Stimulated activated CD4-positive, alpha-beta T cell treated with anti-CD3 and anti-CD28 coated beads, Interleukin-1b, Interleukin-23, amount 100 ng/mL, for 1 hour (primary cell): ENCODE measurements at places on chromosomes 16 and 17.
A peak's percentile ranks its signal among the peaks of the same experiment; 100 is the strongest.

DNA sequence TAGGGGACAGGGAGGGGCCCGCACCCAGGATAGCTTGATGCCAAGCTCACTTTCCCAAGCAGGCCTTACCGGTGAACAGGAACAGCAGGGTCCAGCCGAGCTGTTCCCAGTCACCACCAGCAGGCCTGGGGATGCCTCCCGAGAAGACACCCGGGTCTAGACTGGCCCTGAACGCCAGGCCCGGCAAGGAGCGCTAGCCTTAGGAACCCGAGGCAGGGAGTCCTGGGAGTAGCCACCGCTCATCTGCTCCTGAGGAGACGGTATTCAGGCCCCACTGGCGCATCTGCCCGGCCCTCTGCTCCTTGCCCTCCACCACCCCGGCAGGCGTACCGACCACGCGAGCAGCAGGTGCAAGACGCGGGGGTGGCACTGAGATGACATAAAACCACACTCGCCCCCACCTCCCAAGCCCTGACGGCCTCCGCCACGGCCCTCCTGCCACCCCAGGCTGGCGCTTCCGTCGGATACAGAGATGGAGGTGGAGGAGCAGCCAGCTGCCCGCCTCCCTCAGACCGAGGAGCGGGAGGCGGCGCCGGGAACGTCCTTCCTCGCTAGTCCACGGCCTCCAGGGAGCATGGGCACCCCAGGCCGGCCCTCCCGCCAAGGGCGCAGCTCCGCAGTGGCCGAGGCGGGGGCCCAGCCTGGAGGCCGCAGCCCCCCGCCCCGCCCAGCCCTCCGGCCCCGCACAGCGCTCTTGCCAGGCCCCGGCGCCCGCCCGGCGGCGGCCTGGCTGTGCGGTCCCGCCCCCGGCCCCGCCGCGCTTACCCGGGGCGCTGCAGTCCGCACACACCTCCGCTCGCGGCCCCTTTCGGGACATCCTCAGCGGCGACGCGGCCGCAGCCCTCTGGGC lies 661 bp downstream of the GIT1 start:
- DNase-seq = no peak

DNA sequence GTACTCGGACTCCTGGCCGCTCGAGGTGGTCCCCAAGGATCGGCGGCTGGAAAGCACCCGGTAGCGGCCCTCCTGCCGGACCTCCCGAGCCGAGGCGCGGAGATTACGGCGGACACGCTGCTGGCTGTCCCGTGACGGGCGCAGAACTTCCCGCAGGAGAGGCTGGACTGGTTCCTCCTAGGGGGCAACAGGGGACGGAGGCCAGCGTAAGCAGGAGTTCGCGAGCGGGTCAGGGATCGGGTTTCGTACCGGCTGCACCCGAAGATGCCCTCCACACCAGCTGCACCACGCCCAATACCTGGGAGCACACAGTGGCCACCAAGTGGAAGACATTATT lies 341 bp downstream of the SLC7A6OS start:
- DNase-seq = no peak

- DNase-seq = no peak
These were observed 270.0 kb downstream of the SLC39A11 start for GRCh38 chr17:72822358-72823023.

GRCh38 chr16:4733211-4733742 lies 794 bp downstream of the ANKS3 start:
- no peak for DNase-seq

- no peak for DNase-seq
These were observed 22.3 kb downstream of the CAPNS2 start for GRCh38 chr16:55588799-55589198.

DNA sequence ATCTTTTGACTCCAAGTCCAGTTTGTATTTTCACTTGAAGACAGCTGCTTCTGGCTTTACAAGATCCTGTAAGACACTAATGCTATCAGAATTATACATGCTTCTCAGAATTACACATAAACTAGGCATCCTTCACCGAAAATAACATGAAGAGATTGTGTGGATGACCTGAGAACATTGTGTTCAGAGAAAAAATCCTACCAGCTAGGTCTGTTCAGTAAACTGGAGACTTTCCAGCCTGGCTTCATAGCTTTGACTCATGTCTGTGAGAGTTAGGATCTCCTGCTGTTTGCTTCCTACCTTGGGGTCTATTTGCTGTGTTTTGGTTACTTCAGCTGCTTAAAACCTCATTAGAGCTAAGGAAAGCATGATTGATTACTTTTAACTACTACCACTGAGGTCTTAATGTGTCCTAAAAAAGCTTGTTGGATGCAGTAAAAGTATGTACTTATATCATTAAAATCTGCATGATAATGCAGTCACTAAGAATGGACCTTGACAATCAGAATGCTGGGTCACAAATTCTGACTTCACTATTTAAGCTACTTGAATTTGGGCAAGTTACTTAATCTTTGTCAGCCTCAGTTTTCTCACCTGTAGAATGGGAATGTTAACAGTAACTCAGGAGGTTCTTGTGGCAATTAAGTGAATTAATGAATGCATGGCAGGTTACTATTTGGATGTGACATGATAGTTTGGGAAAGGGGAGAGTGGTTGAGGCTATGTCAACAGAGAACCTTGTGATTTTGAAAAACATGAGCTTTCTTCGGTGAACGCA lies 8.0 kb upstream of the MYH13 start:
- no peak for DNase-seq

DNA sequence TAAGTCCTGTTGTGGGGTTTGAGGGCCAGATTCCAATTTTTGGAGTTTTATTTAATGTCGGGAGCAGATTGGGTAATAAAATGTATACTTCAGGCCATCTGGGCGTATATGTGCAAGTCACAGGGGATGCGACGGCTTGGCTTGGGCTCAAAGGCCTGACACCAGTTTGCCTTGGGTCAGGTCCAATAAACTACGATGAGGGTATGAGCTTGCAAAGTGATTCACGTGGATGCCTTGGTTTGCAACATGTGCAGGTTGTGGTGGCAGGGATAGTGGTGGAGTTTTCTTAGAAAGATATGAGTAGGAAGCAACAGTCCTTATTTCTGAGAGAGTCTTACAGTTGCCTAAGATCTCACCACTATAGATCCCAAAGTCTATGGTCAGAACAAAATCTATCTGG lies 157.0 kb upstream of the CDH11 start:
- no peak for DNase-seq

DNA sequence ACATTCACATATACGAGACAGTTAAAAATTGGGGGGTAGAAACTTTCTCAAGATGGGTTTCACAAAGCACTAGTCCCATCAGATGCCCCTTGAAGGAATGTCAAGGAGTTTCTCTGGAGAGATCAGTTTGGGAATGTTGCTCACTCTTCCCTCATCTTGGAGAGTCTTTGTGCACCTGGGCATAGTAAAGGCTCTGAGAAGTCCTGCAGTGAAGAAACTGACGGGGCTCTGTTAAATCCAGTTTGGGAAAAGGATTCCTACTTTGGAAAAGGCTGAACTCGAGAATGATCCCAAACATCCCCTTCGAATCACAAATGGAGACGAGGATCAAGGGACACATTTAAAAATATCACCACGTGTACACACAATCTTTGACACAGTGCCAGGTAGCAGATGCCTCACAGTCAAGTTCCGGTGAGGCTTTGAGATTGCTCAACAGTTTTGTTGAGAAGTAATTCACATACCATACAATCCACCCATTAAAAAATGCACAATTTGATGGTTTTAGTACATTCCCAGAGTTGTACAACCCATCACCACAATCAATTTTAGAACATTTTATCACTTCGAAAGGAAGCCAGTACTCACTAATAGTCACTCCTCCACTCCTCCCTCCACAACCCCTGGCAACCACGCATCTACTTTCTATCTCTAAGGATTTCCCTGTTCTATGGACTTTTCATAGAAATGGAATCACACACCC lies 203.4 kb upstream of the FOXF1 start:
- no peak for DNase-seq

GRCh38 chr16:75074920-75075687 lies 41.5 kb downstream of the LDHD start:
- DNase-seq = peak; percentile 60

GRCh38 chr17:74863420-74864296 lies 4.0 kb upstream of the GRIN2C start:
- no peak for DNase-seq

- DNase-seq = no peak
These were observed 11.0 kb downstream of the PHB1 start for GRCh38 chr17:49403514-49404289.

GRCh38 chr17:732067-732901 lies at the start of gene TLCD3A:
Gene TLCD3A, plus strand, starts transcription at chr17:732596. Its CDS starts 52 bp downstream, at chr17:732648.
- DNase-seq = no peak

GRCh38 chr16:24723663-24724062 lies 5.8 kb upstream of the TNRC6A start:
- no peak for DNase-seq

- no peak for DNase-seq
These were observed 13.4 kb downstream of the FBF1 start for GRCh38 chr17:75927286-75927922.

GRCh38 chr17:67365738-67366192 lies 612 bp downstream of the PSMD12 start:
- no peak for DNase-seq

DNA sequence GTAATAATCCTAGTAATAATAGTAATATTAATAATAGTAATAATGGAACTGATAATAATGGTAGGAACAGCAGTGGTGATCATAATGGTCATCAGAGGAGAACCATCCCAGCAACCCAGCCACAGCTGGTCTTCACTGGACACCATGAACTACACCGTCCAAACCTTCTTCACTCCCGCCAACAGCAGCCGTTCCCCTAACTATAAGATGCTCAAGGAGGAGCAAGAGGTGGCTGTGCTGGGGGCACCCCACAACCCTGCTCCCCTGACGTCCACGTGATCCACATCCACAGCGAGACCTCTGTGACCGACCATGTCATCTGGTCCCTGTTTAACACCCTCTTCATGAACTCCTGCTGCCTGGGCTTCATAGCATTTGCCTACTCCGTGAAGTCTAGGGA lies 91.0 kb downstream of the ZDHHC7 start:
- no peak for DNase-seq

DNA sequence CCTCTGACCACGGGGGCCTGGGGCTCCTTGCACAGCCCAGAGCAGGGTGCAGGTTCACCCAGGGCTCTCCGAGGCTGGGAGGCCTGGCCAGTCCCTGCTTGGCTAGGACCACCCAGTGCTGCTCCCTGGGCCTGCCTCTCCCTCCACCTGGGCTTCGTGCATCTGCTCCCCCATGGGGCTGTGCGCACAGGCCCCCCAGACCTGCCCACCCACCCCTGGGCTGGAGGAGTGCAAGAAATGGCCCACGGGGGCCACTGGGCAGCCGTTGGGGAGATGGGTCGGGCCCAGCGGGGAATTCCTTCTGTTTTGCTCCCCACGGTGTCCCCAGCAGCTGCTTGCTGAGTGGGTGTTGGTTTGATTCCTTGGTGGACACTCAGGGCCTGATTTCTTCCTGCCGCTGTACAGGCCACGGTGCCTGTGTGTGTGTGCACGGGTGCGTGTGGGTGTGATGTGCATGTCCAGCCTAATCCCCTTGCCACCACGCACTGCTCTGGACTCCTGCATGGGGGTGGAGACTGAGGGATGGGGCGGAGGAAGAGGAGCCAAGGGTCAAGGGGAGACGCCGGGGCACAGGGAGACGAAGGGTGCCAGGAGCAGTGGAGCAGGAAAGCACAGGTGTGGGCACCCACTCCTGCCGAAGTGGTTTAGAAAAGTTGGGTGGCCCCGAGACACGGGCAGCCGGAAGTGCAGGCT lies 8.5 kb downstream of the PRSS27 start:
- no peak for DNase-seq

- DNase-seq = no peak
These were observed 6.8 kb downstream of the THUMPD1 start for GRCh38 chr16:20734782-20735181.

GRCh38 chr17:38605411-38605840 lies 326 bp downstream of the SRCIN1 start:
- DNase-seq = no peak

- DNase-seq = no peak
These were observed 3.9 kb downstream of the TMEM94 start for GRCh38 chr17:75460295-75460694.

DNA sequence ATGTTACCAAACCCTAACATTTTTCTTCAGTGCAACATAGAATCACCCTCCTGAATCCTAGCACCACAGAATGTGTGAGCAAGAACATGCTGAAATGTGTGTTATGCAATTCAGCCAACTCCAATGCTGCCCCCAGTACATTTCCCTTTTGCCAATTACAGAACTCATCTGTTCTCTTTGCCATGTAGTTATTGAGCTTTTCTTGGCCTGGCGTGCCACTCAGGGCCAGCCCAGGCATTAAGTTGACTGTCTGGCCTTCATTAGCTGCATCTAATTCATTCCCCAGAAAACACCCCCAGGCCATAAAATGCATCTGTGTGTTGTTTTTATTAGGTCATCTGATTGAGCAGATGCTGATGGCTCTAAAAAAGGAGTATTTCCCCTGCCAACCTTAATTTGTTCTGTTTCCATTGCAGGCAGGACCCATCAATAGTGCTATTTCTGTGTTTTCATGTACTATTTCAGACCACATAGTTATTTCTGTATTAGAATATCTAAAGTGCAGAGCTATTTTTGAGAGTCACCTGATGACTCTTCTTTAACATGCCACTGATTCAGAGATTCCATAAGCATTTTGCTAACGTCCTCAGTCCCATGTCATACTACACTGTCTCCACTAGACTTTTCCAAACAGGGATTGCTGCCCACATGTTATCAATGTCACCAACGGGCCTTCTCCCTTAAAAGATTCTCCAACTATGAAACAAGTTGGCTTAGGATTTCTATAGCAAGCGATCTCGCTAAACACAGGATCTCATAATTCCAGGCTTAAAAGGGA lies 969.7 kb downstream of the CDH11 start:
- DNase-seq = no peak

- DNase-seq = no peak
These were observed 36.7 kb downstream of the COTL1 start for GRCh38 chr16:84581158-84581557.

- DNase-seq = no peak
These were observed 4.6 kb downstream of the ANKRD11 start for GRCh38 chr16:89485701-89486246.

DNA sequence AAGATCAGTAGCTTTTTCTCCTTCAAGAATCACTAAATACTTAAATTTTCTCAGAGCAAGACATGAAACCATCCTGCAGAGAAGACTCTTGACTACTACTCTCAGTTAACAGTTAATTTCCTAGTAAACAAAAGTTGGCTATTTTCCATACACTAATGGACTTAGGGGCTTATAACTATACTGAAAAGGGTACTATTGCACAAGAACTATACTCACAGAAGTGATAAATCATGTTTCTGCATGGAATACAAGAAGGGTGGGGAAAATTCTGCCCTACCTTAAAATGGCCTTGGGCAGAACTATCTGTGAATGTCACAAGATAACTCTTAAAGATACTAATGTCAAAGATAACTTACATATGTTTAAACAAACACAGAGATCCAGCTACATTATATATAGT lies 12.5 kb downstream of the ZNF652 start:
- no peak for DNase-seq
